ENCODE measurements at places on chromosomes 4 and X.
A peak's percentile ranks its signal among the peaks of the same experiment; 100 is the strongest.

- no peak for DNase-seq
Observed at GRCh38 chr4:124530464-124531077, 182.0 kb downstream of the ANKRD50 start.

DNA sequence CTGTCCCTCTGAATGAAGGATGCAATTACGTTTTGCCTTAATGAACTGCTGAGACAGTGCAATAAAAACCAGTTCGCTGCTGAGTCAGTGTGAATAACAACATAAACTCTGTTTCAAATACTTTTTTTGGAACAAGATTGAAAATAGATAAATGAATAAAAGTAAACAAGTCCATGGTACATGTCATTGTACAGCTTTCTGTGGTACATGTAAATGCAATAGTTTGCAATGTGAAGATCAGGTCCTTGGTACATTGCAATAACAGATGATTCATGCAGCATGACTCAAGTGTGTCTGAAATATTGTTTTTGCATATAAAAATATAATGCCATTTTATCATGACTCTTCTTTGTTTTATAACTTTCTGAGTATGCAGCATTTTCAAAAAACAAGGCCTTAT lies 193.4 kb upstream of the PACRGL start:
- no peak for DNase-seq

DNA sequence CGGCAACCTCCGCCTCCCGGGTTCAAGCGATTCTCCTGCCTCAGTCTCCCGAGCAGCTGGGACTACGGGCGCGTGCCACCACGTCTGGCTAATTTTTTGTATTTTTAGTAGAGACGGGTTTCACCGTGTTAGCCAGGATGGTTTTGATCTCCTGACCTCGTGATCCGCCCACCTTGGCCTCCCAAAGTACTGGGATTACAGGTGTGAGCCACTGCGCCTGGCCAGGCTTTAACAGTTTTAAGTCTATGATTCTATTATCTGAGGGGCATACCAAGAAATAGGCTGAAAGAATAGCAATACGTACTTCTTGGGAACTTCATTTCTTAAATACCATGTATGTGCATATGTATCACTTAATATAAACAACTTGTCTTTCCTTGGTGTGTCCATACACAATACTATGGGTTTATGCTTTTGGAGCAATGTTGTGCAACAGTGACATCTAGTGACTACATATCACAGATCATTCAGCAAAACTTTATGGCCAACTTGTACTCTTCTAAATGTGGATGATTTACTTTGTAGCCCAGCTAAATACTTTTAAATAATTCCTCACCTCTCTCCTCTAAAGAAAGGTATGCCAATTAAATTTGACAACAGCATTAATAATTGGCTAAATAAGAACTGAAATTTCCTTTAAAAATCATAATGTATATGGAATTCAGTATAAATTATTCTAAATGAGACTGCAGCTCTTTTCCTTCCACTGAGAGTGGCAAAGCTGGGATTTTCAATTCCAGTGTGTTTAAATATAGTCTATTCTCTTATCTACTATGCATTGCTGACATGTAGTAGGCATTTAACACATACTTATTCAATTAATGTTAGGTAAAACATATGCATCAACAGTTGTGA lies 10.4 kb downstream of the SLC9B1 start:
- DNase-seq: no peak

- DNase-seq: no peak
Observed at GRCh38 chrX:25204182-25204581, 188.4 kb upstream of the ARX start.

GRCh38 chrX:139909712-139910111 lies 23.1 kb downstream of the ATP11C start:
- DNase-seq: no peak

GRCh38 chr4:37902212-37902611 lies 11.3 kb downstream of the TBC1D1 start:
- no peak for DNase-seq

GRCh38 chr4:145230726-145231125 lies 50.3 kb upstream of the OTUD4 start:
- no peak for DNase-seq

DNA sequence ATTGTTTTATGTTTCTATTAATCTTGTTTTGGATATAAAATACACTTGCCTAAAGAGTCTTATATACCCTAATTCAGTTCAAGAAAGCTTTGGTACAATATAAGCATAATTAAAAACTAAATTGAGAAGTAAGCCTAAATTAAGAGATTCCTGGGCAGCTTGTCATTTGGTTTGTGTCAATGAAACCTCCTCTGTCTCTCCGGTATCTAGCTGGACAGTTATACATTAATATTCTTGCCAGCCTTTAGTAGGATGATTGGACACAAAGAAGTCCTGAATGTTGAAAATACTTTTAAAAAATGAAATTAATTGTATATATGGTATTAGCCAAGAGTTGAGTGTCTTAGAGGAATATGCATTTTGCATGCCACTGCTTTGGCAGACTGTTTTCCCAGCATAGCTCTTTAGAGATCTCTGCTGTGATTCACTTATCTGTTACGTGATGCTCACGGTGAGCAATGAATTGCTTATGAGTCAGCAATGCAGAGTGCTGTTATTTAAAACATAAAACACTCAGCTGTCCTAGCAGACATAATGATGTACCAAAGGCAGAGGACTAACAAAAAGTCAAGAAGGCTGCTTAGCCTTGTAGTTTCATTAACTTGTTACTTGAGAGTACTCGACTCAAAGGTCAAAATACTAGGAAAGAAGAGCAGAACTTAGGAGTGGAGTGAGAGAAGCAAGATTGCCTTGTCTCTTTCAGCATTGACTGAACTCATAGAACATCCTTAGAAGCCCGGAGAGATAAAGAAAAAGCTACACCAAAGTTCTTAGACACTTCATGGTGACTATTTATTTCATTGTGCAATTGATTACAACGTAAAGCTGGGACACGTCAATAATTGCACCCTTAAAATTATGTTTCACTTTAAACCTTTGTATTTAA lies 1296.1 kb upstream of the PCDH7 start:
- peak; percentile 52 for DNase-seq

DNA sequence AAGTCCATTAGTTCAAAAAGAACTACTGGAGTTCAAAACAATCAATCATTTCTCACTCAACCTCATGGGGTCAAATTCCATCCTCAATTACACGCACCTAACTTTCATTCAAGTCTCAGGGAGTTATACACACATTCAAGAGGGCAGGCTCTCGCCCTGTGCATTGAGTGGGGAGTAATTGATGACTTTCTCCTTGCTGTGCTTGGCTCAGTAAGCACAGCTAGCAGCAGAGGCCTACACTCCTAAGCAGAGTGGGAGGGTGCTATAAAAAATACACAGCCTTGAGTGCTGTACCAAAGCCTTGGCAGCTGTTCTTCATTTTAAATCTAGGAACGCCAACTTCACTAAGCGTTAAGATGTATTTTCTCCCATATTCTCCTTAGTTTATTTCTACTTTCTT lies 958.3 kb upstream of the ADGRL3 start:
- DNase-seq: no peak

DNA sequence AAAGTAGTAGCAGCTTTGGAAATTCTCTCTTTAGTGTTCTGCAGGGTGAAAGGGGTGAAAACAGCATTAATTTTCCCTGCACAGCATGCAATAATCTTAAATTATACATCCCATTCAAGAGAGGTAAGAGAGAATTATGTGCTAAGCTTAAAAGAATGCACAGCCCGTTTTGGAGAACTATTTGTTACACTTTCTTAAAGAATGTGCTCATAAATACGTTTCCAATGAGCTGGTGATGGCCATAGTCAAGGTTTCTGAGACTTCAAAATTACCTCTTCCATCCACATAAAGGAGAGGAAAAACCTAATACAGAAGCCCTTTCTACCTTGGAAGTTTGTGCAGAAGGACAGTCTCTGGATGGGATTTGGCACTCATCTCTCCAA lies 766.7 kb upstream of the TENM3 start:
- no peak for DNase-seq

- no peak for DNase-seq
Observed at GRCh38 chr4:39699687-39700409, 1.9 kb downstream of the UBE2K start.

GRCh38 chr4:28639747-28640146 lies 1779.1 kb downstream of the STIM2 start:
- DNase-seq: no peak

DNA sequence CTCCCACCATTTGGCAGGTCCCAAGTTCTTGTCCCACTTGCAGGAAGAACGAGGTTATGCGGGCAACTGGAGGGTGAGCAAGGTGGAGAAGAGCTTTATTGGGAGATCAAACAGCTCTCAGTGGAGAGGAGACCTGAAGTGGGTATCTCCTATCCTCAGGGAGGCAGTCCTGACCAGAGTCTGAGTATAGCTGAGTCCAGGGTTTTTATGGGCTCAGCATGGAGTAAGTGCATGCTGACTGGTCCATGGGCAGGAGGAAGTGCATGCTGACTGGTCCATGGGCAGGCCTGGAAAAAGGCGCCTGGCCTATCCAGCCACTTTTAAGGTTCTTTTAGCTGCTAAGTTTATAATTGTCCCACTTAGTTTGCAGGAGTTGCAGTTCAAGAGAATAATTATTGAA lies 7.4 kb upstream of the HNRNPD start:
- DNase-seq: no peak

DNA sequence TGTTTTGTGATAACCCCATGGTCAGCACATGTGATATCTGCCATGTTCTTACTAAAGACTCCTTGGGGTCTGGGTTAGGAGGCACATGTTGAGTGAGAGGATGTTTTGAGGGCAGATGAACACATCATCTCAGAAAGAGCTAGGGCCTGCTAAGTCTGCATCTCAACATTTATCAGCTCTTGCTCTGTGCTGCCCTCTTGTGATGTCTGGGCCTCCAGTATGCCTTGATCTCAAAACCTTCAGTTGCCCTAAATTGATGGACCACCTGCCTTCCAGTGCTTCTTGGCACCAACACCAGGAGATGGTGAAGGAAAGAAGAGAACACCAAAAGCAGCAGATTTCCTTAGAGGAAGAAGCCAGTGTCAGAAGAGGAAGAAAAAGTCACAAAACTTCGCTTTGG lies 22.5 kb downstream of the MID1 start:
- DNase-seq: no peak

GRCh38 chr4:5322321-5322720 lies 271.0 kb downstream of the STK32B start:
- DNase-seq: no peak

- no peak for DNase-seq
Observed at GRCh38 chrX:135596495-135596894, 76.0 kb downstream of the INTS6L start.

DNA sequence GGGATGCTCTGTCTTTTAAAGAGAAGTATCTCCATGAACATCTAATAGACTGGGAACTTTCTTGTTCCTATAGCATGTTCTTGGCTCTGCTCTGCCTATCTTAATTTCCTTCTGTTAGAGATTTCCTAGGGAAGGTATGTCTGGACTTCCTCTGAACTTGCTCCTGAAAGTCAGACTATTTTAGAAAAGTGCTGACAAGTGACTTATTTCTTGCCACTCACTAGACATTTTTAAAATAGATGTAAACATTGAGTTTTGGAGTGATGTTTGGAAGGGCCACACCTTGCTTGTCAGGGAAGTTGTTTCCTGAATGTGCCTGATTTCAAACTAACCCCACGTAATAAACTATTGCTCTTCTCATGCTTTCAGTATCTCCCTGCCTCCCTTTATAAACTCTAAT lies 62.4 kb upstream of the ATP8A1 start:
- DNase-seq: no peak

DNA sequence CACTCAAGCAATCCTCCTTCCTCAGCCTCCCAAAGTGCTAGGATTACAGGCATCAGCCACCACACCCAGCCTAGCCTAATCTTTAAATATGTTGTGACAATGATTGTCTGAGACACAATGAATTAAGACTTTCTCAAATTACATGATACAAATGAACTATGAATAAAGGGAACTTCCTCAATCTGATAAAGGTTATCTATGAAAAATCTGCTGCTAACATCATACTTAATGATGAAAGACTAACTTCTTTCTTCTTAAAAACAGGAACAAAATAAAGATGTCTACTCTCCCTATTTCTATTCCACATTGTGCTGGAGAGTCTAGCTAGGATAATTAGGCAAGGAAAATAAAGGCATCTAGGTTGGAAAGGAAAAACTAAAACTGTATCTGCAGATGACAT lies 60.0 kb downstream of the PDHA1 start:
- no peak for DNase-seq

DNA sequence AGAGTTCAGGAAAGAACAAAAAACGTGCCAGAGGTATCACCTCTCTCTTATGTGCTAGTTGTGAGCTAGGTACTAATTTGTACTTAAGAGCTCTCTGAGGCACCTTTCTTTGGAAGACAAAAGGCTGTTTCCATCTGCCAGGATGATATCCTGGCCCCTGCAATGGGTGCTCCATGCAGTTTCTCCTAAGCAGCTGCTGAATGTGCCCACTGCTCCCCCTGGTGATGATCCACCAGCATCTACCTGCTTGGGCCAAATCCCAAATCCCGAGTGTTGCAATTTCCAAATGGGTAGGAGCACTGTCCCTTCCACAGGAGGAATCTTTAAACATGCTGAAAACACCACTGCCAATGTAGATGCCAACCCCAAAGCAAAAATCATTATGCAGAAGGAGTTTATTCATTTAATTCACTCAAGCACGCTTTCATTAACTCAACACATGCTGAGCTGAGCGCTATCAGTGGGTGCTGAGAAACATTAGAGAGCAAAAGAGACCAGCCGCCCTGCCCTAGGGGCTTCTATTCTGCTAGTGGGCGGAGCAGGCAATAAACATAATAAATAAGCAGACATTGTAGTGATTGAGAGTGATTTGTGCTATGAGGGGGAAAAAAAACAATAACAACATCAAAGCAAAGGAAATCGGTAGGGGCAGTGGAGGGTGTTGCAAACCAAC lies 69.6 kb upstream of the C4orf50 start:
- no peak for DNase-seq

GRCh38 chrX:82658492-82658891 lies 849.6 kb upstream of the POU3F4 start:
- no peak for DNase-seq

GRCh38 chr4:142960867-142961644 lies 115.0 kb upstream of the INPP4B start:
- no peak for DNase-seq

All from kidney epithelial cell (primary cell).